ENCODE measurements at places on chromosomes 7 and 10.

- DNase-seq, result no peak
Observed at GRCh38 chr10:85641479-85642009, 725.1 kb downstream of the GRID1 start.

- DNase-seq, result no peak
Observed at GRCh38 chr10:28938745-28939144, 261.4 kb downstream of the BAMBI start.

DNA sequence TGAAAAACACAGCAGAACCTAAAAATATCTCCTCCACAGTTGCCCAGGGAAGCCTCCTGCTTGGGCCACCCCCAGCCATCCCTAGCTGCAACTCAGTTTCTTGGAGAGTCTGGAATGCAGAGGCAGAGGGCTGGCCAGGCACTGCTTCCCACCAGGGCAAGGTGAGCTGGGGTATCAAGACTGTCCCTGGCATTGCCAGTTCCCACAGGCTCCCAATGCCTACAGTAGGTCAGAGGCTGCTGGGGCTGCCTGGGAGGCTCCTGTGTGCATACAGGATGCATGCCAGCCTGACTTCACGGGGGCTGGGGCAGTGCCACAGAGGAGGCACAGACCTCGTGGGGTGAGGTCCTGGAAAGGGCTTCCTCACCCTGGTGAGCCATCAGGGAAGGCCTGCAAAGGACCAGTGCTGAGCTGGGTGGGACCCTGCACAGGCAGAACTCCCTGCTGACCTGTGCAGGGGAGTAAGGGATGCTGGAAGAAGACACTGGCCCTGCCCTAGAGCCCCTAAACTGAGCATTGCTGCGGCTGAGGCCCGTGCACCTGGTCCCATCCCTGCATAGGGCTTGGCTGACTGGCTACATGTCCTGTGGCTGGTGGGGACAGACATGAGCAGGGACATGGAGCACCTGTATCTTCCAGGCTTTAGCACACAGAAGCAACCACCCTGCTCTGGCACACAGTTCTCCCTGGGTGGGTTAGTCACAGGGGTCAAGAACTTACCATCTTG lies 121.9 kb upstream of the RET start:
- DNase-seq, result no peak

DNA sequence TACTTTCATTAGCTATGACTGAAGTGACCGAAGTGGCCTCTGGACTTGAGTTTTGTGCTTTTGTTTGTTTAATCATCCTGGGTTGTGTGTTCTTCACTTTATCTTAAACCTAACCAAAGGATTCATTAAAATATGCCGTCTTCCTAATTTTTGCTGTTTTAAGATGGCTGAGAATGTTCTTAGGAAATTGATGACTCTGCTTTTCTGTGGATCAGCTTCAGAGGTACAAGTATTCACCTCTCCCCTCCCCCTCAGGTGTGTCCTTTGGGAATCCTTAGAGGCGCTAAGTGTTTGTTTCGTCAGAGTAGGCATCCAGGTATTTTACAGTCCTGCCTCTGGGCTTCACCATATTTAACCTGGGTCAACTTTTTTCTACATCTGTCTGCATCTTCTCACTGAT lies 1.1 kb downstream of the CCDC126 start:
- DNase-seq, result peak; percentile 72

Data from GM23338 (cell line).